Activated CD4-positive, alpha-beta T cell treated with anti-CD3 and anti-CD28 coated beads for 4 hours (primary cell): ENCODE measurements at places on chromosomes 12 and 14.
A peak's percentile ranks its signal among the peaks of the same experiment; 100 is the strongest.

DNA sequence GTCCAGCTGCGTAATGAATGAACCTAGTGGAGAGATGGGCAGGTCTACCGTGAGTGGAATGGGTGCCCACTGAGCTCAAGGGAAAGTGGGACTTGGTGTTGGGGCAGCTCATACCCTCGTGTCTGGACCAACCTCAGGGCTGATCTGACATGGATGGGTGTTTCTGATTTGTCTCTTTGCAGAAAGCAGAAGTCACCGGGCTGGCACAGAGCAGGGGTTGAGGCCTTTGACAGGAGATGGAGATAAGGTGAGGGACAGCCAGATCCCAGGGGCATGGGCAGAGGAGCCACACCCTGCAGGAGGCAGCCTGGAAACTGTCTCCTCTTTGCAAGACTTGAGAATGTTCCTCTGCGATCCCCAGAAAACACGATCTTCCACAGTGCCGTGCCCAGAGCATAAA lies 20.9 kb upstream of the PPP1CC start:
- DNase-seq: no peak

- no peak for DNase-seq
These were observed 59.3 kb upstream of the CCDC91 start for GRCh38 chr12:28130625-28131598.

DNA sequence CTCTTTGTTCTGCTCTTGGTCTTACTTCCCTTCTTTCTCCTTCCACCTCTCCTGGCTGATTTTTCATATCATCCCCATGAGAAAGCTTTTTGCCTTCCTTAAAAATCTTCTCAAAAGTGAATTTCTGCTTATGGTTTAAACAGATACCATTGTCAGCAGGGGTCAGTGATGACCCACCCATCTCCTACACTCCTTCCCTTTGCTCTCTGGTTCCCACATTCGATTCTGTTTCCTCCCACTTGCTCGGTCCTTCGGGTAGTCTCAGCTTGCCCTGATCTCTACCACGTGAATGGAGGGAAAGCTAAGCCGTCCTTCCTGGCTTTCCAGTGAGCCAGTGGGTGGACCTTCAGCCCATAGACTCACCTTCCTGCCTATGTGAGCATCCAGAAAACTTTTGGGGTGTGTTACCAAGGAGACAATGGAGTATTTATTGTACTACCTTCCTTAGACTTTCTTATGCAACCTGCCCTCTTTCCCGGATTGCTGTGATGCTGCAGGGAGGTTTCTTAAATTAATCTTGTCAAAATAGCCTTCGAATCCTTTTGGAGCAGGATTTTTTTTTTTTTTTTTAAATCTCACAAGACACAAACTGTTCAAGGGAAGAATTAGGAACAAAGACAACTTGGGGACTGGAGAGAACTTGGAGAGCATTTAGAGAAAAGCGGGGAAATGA lies 306.3 kb downstream of the CACNA1C start:
- DNase-seq: no peak

DNA sequence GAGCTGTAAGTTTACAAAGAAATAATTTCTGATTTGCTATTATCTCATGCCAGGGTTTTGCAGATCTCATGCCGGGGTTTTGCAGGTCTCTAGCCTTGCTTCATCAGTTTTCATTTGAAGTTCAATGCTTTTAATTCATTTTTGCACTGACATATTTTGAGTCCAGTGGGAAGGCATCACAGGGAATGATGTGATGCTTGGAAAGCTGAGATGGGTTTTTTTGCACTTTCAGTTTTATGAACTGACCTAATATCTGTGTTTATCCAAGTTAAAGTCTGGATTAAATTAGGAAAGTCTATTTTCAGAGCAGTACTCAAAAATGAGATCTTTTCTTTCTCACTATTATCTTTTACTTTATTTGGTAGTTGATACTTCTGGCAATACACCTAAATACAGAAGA lies 23.6 kb upstream of the REP15 start:
- no peak for DNase-seq

- no peak for DNase-seq
These were observed 442 bp downstream of the FLVCR2 start for GRCh38 chr14:75578786-75579337.

GRCh38 chr12:27814851-27815591 lies 35.0 kb upstream of the MANSC4 start:
- no peak for DNase-seq

- peak; percentile 35 for DNase-seq
These were observed 23.8 kb upstream of the LRTM2 start for GRCh38 chr12:1796515-1797010.

DNA sequence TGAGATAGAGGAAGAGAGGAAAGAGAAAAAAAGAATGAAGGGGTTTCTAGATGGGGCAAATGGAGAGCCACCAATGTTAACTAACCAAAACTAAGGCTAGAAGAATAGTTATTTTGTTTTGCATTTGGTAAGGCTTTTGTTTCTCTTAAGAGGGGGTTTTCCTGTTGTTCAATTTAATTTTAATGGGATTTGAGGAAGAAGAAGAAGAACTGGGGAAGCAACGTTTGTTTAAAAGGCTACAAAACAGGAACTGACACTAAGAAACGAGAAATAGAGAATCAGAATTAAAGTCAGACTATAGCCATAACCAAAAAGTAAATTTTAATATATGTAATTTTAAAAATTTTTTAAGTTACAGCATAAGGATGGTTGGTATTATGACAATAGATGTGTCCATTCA lies 13.7 kb downstream of the TXNDC16 start:
- DNase-seq: no peak
